A549 treated with Mapracorat at 1 μM for 4 hours (cell line): ENCODE measurements at places on chromosomes 3 and 15. TPM values are rescaled to one million over a fixed set of nuclear protein-coding genes. Genes with fewer than 3 reads are reported as not detected.

The SLC9A9 gene
- total RNA-seq: 0.19 to 0.45 TPM (median 0.34 TPM) in 5 replicates

The PRTG gene
- 10.0 to 11.3 TPM (median 10.5 TPM) in 5 replicates for total RNA-seq

The SMCO1 gene
- not detected in 5 replicates for total RNA-seq

The PAK2 gene
- total RNA-seq: 32.1 to 44.0 TPM (median 38.9 TPM) in 5 replicates

The CPLX3 gene
- total RNA-seq: 0.08 to 0.09 TPM in 2 of 5 replicates, not detected in the others

The STAB1 gene
- total RNA-seq: 0.05 to 0.16 TPM (median 0.08 TPM) in 3 of 5 replicates, not detected in the others

The COL8A1 gene
- total RNA-seq: not detected in 5 replicates

The DUOX1 gene
- total RNA-seq: not detected in 5 replicates

The C2CD4B gene
- total RNA-seq: 0.14 to 0.41 TPM (median 0.19 TPM) in 5 replicates

The SELENOS gene
- 155 to 169 TPM (median 161 TPM) in 5 replicates for total RNA-seq

The GOLGA8M gene
- 0.08 to 0.40 TPM in 2 of 5 replicates, not detected in the others for total RNA-seq

The DBR1 gene
- 11.5 to 14.2 TPM (median 12.2 TPM) in 5 replicates for total RNA-seq

The DPPA2 gene
- not detected in 5 replicates for total RNA-seq

The TMEM266 gene
- total RNA-seq: 0.11 to 0.16 TPM (median 0.14 TPM) in 5 replicates

The NANOGP8 gene
- not detected in 5 replicates for total RNA-seq

The PODXL2 gene
- total RNA-seq: 7.9 to 11.3 TPM (median 9.8 TPM) in 5 replicates

The RETNLB gene
- not detected in 5 replicates for total RNA-seq

The RBP2 gene
- total RNA-seq: not detected in 5 replicates

The TMEM207 gene
- total RNA-seq: not detected in 5 replicates

The GOLGA8T gene
- total RNA-seq: 0.80 to 2.0 TPM (median 1.6 TPM) in 5 replicates

The DAZL gene
- total RNA-seq: not detected in 5 replicates
